Stomach (tissue), 19 donors: ENCODE measurements at places on chromosomes 12 and 14. TPM values are rescaled to one million over a fixed set of nuclear protein-coding genes. Genes with fewer than 3 reads are reported as not detected.

PITPNM2 gene
- 1.8 TPM for polyA plus RNA-seq

DNA sequence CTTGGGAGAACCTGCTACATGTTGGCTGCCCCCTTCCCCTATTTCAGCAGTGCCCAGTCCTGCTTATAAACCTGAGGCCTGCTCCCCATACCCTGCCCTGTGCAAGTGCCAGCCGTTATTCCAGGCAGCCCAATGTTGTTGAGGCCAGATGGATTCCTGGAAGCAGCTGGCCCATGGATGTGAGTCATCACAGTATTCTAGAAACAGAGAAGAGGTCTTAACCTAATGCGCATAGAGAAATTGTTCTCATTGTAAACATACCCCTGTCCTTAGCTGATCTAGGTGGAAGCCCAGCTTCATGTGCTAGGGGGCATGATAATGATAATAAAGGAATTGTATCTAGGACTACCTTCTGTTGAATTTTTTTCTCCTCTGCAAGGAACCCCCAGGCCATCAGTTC, 69.7 kb downstream of the TSPAN11 start:
- DNase-seq: no peak

NOVA1 gene
- 7.5 TPM for polyA plus RNA-seq

IL26 gene
- not detected for polyA plus RNA-seq

GRCh38 chr12:11916771-11917170, 154.0 kb upstream of the BCL2L14 start:
- no peak for DNase-seq

GRCh38 chr12:43294147-43294546, 257.9 kb downstream of the ADAMTS20 start:
- DNase-seq: no peak

GRCh38 chr12:94305130-94305957, 154.3 kb downstream of the CEP83 start:
- DNase-seq: no peak

DNA sequence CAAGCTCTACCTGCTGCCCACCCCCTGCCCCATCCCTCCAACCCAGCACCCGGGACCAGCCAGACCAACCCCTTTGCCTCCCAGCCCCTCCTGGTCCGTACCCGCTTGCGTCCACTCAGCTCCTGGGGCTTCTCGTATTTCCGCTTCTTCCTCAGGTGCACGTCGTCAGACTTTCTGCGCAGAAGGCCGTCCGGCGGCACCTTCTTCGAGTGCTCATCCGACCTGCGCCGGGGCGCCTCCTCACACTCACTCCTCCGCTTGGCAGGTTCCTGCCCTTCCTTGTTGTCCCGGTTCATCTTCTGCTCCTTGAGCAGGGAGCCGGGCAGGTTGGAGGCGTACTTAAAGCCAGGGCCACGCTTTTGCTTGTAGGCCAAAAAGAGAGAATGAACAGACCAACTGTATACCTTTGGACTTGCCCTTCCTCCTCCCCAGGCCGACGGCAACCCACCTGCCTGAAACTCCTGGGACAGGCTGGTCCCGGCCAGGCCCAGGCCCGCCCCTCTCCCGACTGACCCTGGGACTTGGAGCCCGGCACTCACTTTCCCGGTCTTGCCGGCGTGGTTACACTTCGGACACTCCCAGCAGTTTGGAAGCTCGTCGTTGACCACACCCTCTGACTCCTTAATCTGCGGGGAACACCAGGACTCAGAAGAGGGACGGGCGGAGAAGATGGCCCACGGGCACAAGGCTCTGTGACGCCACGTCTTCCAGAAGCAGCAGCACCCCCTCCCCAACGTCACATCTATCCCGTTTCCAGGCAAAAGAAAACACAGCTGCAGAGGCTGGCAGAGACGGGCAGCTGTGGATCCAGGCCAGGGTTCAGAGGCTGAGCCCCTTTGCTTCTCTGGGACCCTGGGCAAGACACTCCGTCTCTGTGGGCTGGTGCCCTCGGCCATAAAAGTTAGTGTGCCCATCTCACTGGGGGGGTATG, 44.3 kb downstream of the RNF34 start:
- no peak for DNase-seq

DNA sequence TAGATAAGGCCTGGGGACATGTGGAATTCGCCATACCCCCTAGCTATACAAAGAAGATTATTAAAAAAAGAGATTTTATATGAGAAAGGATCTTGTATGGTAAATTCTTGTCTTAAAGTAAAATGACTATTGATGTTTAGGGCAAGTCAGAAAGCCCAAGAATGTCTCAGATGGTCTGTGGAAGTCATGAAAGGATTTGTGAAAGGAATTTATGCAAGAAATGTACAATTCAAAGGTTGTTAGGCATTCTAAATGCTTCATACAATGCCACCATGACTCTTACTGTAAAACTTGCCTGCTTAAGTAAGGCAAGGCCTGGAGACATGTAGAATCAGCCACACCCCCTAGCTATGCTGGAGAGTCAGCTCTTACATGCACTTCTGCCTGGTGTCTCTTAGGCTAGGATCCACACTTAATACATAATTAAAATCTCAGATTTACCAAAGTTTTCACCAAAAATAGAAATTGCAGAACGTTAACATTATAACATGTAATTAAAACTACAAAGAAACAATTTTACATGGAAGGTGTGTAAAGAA, 8.9 kb upstream of the ETNK1 start:
- no peak for DNase-seq

SYT10 gene
- 0.19 TPM for polyA plus RNA-seq

GRCh38 chr14:71005076-71005475, 97.8 kb downstream of the PCNX1 start:
- DNase-seq: no peak

- peak; percentile 48 for DNase-seq
Observed at GRCh38 chr14:69475194-69475818, 9.2 kb upstream of the PLEKHD1 start.

- no peak for DNase-seq
Observed at GRCh38 chr12:97560350-97560749, 97.7 kb downstream of the RMST start.

DNA sequence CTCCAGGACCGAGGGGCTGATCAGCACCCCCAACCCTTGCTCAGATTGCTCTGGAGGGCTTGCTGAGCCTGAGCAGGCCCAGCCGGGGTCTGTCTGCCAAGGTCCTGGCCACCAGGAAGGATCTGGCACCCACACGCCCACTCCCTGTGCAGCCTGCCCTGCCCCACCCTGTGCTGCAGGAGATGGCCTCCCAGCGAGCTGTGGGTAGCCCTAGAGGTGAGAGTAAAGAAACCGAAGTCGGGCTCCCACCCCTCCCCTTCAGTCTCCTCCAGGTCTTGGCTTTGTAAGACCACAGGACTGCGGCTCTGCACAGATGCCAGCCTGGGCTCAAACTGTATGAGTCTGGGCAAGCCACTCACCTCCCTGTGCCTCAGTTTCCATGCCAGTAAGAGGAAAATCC, 307.8 kb downstream of the BCL11B start:
- DNase-seq: no peak

- no peak for DNase-seq
Observed at GRCh38 chr14:23115039-23115731, 3.9 kb downstream of the CEBPE start.

KRT83 gene
- polyA plus RNA-seq: not detected

- DNase-seq: no peak
Observed at GRCh38 chr14:73567951-73568885, 795 bp upstream of the ACOT2 start.

RAD9B gene
- 0.23 TPM for polyA plus RNA-seq

SPATA7 gene
- 5.0 TPM for polyA plus RNA-seq

DNA sequence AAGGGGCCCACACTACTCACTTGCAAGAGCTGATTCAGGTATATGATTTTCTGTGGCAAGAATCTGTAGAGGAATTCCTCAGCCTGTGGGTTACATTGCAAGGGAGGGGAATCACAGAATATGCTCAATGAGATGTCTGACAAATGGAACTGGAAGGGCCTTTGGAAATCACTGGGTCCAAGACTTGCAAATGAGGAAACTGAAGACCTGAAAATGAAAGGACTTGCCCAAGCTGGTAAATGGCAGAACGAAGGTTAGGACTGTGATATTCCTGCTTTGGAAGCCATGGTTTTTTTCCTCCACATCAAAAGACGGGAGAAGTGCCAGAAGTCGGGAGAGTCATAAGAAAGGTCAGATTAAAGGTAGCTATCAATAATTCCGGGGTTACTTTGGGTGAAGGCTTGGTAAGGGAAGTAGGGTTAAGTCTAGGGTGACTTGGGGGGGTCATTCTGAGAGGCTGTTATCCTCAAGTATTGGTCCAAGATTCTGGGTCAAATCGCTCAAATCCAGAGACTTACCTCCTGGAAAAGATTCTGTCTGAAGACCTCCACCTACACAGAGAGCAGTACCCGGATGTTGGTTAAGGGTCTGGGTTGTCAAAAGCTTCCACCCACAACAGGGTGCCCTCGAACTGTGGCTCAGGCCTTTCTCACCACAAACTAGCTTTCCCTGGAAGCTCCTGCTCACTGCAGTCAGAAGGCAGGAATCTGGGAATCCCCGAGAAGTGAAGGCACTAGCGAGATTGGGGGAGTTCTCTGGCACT, 539 bp downstream of the PSME2 start:
- no peak for DNase-seq

GRCh38 chr12:107568718-107569117, 116.9 kb upstream of the PWP1 start:
- no peak for DNase-seq

- DNase-seq: no peak
Observed at GRCh38 chr12:5567016-5567725, 135.3 kb downstream of the NTF3 start.

EPS8 gene
- 9.1 TPM for polyA plus RNA-seq

DNA sequence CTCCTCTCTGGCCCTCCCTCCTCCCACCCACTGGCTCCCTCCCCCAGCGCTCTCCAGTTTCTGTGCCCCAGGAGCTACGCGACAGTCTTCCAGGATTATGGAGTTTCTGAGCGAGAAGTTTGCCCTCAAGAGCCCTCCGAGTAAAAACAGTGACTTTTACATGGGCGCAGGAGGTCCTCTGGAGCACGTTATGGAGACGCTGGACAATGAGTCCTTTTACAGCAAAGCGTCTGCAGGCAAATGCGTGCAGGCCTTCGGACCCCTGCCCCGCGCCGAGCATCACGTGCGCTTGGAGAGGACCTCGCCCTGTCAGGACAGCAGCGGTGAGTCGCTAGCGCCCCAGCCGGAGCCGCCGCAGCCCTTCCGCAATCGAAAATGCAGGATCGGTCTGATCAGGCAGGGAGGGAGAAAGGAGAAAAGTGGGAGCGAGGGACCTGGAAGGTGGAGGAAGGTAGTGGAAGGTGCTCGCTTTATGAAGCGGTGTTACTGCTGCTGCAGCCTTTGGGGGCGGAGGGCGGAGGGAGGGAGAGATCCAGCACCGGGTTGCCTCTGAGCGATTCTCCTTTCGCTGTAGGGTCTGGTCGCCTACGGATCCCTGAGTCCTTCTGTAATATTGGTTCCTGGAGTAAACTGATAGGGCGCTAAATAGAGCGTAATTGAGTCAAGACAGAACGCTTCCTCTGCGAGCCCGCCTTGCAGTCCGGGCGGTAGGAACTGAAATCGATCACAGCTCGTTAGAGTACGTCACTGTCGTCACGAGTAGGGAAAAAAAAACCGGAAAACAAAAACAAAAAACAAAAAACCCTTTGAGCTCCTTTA, at the start of gene ALX1:
Gene ALX1 (plus strand): TSS at position 56 of the 819 bp plus-strand sequence. CDS start 42 bp downstream, at position 98.
- peak; percentile 59 for DNase-seq

DNA sequence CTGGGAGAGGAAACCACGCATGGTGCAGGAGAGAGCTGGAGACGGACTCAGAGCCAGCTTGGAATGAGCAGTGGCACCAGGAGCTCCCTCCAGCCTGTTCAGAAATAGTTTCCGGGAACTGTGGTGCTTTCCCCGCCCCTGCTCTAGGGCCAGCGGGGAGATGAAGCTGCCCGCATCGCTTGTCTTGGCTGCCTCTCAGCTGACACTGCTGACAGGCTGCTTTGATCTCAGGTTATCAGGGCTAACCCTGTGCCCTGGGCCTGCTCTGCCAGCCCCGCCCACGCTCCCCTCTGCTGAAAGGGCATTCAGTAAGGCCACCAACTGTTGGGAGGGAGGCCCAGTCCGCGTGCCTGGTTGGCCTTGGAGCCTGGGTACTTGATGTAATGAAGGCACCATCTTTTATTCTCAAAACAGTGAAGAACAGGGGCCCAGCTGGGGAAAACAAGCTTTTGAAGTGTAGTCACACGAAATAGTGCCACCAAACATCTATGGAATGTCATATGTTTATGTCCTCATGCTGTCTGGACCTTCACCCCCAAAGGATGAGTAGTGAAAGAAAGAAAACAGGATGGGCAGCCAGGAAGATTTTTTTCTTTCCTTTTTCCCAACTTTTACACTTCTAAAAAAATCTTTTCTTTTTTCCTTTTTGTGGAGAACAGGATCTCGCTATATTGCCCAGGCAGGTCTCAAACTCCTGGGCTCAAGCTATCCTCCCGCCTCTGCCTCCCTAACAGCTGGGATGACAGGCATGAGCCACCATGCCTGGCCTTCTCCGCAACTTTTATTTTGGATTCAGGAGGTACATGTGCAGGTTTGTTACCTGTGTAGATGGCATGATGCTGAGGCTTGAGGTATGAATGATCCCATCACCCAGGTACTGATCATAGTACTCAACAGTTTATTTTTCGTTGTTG, 115.9 kb upstream of the TBX3 start:
- peak; percentile 45 for DNase-seq

DNA sequence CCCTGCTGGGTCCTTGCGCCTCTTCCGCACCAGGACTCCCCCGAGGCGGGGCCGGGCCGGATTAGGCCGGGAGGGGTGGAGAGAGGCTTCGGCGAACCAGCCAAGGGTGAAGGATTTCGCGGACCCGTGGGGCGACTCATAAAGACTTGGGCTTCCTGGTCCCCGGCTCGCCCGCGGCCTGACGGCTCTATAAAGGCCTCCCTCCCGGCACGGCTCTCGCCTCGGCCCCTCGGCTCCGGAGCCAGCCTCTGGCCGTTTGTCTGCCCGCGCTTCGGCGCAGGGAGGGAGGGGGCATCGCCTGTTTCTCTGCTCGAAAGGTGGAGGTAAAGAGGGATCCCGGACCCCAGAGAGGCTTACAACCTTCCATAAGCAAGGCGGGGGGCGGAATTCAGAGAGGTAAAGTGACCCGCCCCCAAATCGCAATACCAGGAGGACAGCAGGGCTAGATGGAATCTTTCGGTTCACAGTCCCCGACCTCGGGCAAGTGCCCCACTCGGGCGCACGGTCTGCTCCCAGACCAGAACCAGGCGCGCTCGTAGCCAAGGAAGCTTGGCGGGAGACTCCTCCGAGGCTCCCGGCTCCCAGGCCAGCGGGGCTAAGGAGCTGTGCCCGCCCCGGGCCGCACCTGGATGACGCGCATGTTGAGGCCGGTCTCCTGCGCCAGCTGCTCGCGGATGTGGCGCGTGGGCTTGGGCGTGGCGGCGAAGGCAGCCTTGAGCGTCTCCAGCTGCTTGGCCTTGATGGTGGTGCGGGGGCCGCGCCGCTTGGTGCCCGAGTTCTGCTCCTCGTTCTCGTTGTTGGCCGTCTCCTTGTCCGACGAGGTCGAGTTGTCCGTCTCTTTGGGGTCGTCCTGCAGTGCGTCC, 3.9 kb downstream of the LHX5 start:
- no peak for DNase-seq

GRCh38 chr12:68225576-68226476, at the start of gene IL26:
IL26 (minus strand) TSS chr12:68225810; CDS start chr12:68225756, 54 bp downstream.
- no peak for DNase-seq

DNA sequence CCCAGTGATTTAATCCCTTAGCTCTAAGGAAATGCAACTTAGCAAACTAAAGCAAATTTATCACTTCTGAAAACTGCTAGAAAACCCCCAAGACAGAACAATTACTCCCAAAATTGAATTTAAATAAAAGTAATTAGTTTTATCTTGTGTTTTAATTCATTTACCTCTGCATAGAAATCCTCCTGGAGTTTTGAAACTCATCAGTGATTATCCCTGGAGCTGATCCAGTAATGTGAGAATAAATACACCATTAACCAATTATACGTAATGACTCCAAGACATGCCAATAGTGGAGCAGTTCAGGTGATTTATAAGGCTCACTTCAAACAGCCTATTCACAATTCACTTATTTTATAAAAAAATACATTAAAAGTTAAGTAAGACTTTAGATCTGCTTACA, 855.3 kb upstream of the FLRT2 start:
- DNase-seq: no peak
